Effector memory CD4-positive, alpha-beta T cell (primary cell): ENCODE measurements at places on chromosomes 7 and 10.
A peak's percentile ranks its signal among the peaks of the same experiment; 100 is the strongest.

GRCh38 chr7:1843271-1843861 lies 173.3 kb downstream of the ELFN1 start:
- no peak for DNase-seq

GRCh38 chr7:109964780-109965179 lies 1126.1 kb upstream of the LRRN3 start:
- no peak for DNase-seq

DNA sequence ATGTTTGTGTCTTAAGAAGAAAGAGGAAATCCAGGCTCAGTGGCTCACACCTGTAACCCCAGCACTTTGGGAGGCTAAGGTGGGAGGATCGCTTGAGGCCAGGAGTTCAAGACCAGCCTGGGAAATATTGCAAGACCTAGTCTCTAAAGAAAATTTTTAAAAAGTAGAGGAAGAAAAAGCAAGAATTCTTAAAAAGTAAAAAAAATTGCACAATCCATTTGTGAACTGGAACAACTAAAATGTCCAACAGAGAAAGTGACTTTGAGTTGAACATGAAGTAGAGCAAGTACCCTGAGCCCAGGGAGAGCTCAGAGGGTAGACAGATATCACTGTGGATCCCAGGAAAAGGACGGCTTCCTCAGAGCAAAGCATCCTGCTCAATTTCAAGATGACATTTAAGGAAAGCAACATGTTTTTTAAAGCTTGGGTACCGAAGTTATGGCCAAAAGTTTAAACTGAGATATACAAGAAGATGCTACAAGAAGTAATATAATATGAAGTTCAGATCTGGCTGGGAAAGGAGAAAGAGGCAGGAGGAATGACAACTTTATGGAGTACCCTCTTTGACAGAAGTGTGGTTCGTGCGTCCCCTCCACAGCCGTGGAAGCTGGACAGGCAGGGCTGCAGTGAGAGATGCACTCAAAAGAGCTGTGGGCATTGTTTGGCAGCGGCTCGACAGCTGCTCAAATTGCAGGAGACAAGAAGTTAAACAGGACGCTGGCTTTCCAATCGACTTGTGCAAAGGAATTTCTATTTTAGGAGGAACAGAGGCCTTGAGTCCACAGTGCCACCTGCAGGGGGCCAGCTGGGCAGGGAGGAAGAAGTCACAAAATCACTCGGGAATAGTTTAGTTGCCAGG lies 201.3 kb downstream of the JCAD start:
- no peak for DNase-seq

DNA sequence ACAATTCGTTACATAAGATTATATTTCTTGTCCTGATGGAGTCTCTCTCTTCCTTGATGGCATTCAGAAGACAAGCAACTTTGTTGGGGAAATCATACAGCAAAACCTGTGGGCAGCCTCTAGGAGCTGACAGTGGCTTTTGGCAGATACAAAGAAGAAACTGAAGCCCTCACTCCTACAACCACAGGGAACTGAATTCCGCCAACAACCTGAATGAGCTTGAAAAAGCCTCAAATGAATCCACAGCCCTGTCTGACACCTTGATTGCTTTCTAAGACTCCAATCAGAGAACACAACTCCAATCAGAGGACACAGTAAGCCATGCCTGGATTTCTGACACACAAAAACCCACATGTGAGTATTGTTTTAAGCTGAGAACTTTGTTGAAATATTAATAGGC lies 576.8 kb upstream of the LRRTM3 start:
- DNase-seq, result no peak

DNA sequence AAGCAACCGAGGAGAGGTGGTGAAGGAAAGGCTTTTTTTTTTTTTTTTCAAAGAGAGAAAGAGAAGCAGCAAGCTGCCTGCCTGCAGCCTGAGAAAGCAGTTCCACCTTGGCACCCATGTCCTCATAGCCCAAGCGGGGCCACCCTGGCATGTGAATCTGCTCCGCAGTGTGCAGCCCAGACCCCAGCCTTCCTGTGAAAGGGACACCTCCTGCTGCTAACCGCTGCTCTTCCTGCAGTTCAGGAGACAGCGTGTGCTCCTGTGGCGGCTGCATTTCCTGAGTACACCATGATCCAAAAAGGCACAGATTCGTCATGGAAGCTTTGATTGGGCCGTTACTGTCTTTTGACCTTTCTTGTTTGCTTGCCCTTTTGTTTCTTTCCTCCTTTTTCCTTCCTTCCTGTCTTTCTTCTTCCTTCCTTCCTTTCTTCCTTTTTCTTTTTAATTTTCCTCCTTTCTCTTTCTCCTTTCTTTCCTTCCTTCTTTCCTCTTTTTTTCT lies 38.1 kb downstream of the IKZF1 start:
- DNase-seq, result peak; percentile 66

DNA sequence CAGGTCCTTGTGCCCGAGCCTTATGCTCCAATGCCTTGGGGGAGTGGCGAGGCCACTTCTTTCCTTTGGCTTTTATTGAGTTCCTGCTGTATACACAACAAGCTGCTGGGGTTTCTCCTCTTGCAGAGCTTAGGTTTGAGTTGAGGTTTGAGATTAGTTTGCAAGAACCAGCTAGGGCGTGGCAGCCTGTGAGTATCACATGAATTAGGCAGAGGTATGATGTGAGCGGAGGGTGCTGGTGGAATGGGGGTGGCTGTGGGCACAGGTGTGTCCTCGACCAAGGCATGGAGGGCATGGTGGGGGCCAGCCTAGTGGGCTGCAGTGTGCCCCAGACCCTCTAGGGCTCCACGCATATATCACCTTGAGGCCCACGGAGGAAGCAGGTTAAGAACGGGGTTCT lies 123.3 kb downstream of the DOCK1 start:
- DNase-seq, result no peak

GRCh38 chr10:52031771-52032170 lies 282.3 kb upstream of the DKK1 start:
- no peak for DNase-seq

DNA sequence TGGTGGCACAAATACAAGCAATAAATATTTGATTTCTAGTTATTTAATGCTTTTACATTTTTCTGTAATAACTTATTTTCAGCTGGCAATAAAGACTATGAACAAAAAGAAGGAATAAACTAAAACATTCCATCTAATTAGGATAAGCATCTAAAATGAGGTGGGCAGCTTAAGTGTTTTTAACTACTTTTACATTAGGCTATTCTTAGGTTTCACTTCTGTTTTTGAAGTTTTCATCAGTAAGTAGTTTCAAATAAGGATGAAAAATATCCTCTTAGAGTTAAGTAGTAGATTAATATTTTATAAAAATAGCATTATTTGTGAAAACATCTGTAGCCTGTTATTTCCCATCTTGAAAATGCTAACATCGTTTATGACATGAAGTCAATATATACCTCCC lies 15.9 kb downstream of the NT5C2 start:
- no peak for DNase-seq

- DNase-seq, result no peak
Measured at GRCh38 chr10:29259498-29259897, 29.4 kb upstream of the LYZL1 start.
